Epithelial cell of esophagus (primary cell): ENCODE measurements at places on chromosomes 3 and 15.

- no peak for DNase-seq
These were observed 91.3 kb downstream of the PDE8A start for GRCh38 chr15:85072917-85073316.

DNA sequence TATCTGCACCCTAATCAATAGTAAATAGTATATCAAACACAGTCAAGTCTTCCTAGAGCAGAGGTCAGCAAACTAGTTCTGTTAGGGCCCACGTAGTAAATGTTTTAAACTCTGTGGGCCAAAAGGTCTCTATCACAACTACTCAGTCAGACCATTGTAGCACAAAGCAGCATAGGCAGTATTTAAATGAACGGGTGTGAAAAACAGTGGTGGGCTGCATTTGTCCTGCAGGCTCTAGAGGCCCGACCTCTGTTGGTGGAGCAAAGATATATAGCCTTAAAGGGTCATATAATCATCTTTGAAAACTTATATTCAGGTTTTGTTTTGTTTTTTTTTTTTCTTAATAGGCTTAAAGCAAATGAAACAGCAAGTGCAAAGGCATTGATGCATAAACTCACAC is 326.4 kb upstream of the TRIM42 start:
- no peak for DNase-seq

DNA sequence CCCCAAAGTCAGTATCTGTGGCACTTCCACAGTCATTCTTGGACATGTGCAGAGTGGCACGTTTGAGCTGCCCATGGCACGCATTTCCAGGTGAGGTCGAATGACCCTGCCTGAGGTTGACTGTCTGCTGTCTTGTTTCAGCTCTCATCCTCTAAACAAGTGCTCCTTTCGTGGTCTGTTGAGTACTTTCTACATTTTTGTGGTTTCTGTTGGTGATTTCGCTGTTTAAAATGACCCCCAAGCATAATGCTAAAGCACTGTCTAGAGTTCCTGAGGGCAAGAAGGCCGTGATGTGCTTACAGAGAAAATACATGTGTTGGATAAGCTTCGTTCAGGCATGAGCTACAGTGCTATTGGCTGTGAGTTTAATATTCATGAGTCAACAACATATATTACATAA is 40.0 kb upstream of the SAMMSON start:
- DNase-seq = no peak

DNA sequence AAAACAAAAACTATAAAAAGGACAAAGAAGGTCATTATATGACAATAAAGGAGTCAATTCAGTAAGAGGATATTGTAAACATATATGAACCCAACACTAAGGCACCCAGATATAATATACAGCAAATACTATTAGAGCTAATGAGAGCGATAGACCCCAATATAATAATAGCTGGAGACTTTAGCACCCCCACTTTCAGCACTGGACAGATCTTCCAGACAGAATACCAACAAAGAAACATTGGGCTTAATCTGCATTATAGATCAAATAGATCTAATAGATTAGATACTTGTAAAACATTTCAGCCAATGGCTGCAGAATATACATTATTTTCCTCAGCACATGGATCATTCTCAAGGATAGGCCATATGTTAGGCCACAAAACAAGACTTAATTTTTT is 53.4 kb downstream of the NUDT16 start:
- DNase-seq = no peak

DNA sequence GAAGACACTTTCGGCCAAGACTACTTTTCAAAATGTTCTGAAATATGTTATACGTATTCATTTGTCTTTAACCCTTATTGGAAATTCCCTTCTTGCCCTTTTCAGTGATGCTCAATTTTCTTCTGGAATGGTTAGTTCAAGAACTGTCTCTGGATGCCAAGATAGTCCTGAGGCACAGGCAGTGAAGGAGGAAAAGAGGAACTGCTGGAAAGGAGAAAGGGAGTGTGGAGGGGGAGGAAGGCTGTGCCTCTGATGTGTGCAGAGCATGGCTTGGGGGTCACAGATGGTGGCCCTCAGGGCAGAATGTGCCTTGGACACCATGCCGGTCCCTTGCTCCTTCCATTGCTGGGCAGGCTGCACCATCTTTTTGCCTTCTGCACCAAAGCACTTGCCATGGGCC is 73.7 kb downstream of the CEP63 start:
- no peak for DNase-seq

DNA sequence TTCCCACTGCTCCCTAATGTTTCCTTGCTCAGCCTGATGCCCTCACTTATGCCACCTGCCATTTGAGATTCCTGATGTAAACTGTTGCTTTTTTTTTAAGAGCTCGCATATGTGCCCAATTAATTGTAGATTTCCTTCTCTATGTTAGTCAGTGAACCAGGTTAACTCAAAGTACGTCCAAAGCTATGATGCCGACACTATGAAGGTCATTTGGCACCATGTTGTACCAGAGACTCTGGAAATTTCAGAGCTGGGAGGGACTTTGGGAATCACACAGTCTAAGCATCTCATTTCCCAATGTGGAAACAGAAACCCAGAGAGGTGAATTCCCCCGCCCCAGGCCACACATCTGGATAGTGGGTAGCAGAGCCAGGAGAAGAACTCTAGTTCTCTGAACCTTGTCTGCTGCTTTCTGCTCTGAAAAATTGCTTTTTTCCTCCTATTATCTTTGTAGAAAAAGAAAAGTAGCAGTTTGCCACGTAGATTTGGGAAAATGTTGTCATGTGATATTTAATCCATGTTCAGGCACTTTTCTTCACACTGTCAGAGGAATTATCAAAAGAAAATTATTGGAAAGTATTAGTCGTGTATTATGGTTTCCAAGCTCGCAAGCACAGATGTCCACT is 38.5 kb upstream of the TNFAIP8L3 start:
- DNase-seq = peak; percentile 27

GRCh38 chr3:137762674-137763593 is 1.2 kb upstream of the SOX14 start:
- no peak for DNase-seq

DNA sequence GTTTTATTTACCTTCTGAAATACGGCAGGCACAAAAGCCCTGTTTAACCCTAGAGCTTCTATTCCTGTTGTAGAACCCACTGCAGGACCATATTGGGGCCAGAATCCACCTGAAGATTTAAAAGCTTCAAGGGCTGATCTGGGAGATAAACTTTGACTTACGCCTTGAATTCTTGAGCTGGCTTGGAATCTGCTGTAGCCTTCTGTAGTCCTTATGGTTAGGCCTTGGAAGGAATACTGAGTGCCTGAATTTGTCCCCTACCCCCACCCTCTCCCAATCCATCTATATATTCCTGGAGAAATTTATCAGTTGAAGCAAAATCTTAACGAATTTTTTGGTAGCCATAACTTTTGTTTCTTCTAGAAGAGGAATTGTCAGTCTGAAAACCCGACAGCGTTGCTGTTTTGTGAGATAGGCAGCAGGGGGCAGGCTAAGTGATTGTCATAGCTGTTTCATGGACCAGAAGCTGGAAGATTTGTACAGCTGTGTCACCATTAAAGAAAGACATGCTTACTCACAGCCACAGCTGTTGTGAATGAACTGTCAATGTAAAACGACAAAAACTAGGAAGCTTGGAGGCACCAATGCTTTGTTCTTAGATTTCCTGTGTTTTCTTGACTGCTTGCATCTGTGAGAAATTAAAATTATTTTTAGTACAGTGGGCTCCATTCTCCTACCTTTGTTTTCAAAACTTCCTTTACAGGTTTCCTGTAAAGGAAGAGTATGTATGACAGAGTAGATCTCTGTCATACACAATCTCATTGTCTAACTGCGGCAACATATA is 12.8 kb downstream of the LXN start:
- peak; percentile 77 for DNase-seq

DNA sequence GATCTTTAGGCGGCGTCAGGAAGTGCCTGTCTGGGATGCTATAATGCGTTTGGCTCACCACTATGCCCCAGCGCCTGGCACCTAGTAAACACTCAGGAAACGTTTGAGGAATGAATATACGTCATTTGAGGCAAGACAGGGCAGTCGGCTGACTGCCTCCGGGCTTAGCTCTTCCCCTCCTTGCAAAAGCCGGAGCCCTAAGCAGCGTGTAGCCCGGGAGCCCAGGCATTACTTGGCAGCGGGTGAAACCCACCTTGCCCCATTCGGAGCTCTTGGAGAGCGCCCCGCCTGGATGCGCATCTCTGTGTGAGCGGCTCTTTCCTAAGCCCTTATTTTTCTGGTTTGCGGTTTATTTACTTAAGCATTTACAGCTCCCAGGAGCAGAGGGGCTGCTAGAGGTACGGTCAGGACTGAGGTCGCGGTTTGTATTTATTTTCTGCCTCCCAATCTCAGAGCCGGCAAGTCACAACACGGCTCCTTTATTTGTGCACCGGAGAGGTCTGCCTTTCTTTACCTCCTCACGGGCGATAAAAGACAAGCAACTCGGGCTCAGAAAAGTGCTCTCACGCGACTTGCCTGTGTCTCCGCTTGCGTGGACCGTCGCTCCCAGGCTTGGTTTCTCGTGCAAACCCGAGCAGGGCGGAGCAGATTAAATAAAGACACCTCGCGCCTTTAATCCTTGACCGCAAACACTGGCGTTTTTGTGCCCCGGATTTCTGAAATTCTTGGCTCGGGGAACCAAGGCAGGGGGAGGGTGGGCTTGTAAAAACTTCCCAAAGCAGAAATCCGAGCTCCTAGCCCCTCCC is 737 bp upstream of the ITPR1 start:
- peak; percentile 89 for DNase-seq
